ENCODE measurements at places on chromosomes 7 and 10.
A peak's percentile ranks its signal among the peaks of the same experiment; 100 is the strongest.

GRCh38 chr7:47786557-47787248 is 161.6 kb downstream of the PKD1L1 start:
- DNase-seq: no peak

- no peak for DNase-seq
These were observed 69.2 kb downstream of the INHBA start for GRCh38 chr7:41633690-41634089.

DNA sequence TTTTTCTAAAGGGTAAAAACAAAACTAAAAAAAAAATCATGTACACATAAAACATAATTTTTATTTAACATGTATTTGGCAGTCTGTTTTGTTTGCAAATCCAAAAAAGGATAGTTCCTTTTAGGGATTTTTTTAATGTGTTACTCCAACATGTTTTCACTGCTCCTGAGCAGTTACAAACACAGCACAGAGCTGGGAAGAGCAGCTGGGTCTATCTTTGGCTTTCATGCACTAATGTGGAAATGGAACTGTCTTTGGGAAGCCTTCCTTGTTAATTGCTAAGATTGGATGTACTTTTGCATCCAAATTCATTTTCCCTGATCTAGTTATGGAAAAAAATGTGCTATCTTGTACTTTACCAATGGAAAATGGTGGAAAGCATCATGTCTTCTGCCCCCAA is 1035.1 kb downstream of the CNTNAP2 start:
- no peak for DNase-seq

GRCh38 chr7:1104516-1105179 is 16.7 kb downstream of the GPER1 start:
- no peak for DNase-seq

DNA sequence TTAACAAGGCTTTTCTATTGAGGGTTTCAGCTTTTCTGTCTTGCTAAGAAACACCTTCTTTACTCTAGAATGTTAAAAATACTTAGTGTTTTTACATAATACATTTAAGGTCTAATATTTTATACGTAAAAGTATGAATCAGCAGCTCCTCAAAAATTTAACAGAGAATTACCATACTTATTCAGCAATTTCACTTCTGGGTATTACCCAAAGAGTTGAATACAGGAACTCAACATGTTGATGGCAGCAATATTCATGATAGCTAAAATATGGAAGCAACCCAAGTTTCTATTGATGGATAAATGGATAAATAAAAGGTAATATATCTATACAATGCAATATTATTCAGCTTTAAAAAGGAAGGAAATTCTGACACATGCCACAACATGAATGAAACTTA is 9.7 kb upstream of the OR13A1 start:
- DNase-seq: no peak

GRCh38 chr7:5406957-5407945 is 16.4 kb downstream of the TNRC18 start:
- peak; percentile 58 for DNase-seq

- DNase-seq: no peak
These were observed 176.2 kb downstream of the PTPRN2 start for GRCh38 chr7:158411232-158411950.

GRCh38 chr10:22579826-22580225 is 134.6 kb downstream of the PIP4K2A start:
- DNase-seq: no peak

GRCh38 chr7:135235841-135236240 is 2.2 kb downstream of the STRA8 start:
- no peak for DNase-seq

- DNase-seq: no peak
These were observed at the start of gene DPYSL4 for GRCh38 chr10:132186488-132187429. DPYSL4 (plus strand) TSS chr10:132186948; CDS start chr10:132187064, 116 bp downstream.

DNA sequence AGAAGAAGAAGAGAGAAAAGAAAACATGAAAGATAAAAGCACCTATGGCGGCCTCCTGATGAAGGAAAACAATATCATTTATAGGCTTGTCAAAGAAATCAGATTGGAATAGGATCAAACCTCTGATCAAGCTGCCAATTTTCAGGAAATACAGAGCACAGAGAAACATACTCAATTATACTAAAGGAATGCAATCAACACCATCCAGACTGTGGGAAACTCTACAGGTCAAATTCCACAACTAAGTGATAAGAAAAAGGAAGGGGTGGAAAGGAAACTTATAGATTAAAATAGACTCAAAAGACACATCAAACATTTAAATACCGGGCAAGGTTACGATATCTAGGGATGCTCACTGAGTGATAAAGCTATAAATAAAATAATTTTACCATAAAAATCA is 39.3 kb downstream of the AOAH start:
- DNase-seq: no peak

DNA sequence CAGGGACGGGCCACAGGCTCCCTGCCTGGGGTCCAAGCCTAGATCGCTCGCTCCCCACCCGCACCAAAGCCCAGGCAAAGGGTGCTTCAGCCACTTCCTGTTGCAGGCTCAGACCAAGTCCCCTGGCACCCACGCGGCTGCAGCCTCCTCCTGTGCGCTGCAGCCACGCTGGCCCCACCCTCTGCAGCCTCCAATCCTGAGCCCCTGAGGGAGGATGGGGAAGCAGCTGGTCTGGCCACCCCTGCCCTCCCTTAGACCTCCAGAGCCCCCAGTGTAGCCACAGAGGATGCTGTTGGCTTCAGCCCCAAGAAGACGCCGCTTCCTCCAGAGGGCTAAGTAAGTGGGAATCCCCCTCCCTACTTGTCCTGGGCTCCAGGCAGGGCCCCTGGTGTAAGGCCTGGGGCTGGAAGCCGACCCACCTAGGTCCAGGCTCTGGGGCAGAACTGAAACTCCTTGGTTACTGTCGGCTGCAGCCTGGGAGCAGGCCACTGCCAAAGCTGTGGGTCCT is 9.4 kb downstream of the LIMK1 start:
- no peak for DNase-seq

- no peak for DNase-seq
These were observed 15.7 kb upstream of the NDUFA5 start for GRCh38 chr7:123573341-123573740.

DNA sequence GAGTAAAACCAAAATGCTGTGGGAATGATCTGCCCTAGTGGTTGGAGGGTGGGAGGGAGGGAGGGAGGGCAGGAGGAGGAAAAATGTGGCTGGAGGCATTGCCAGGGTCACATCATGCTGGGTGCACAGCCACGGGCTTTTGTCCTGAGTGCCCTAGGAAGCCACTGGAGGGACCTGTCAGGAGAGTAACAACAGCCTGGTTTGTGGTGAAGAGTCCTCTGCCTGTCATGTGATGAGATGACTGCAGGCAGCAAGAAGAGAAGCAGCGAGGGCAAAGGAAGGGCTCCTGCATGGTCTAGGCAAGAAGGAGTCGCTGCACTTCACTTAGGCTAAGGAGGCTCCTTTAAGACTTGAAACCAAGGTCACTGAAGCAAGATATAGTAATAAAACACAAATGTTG is 65.6 kb downstream of the PKD1L1 start:
- DNase-seq: no peak

- no peak for DNase-seq
These were observed 26.7 kb upstream of the SLF2 start for GRCh38 chr10:100886091-100886490.

DNA sequence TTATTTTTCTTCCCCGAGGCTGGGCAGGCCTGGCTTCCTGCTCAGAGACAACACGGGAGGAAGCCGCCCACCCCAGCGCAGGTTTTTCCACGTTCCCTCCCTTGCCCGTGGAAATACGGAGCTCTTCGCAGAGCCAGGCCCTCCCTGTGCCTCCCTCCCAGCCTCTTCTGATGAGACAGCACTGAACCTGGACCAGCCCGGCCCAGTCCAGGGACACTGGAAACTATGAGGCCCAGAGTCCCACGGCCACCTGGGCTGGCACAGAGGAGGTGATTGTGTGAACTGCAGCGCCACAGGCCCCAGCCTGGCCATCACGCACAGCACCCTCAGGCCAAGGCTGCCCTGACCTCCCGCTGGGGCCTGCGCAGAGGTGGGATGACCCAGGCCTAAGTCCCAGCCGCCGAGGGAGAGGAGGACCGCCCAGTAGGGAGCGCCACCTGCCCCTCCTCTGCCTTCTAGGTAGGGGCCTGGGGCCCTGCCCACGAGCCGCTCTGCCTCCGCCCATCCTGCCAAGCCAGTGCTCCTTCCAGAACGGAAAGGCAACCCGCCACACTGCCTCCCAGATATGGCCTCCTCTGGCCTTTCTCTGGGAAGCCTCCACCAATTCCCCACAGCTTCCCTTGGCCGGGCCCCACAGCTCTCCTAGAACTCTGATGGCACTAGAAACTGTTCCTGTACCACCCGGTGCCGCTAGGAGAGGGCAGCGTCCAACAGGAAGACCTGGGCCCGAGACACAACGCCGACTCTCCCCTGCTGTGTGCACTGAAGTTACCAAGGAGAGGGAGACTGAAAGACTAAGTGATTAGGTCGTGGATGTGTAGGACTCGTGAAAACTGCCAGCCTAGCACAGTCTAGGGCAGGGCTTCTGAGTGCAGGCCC is 57.2 kb downstream of the PROSER2 start:
- DNase-seq: no peak

- DNase-seq: no peak
These were observed 13.2 kb downstream of the TACR2 start for GRCh38 chr10:69403519-69403918.

- DNase-seq: no peak
These were observed 89.2 kb upstream of the MKLN1 start for GRCh38 chr7:131238347-131238931.

DNA sequence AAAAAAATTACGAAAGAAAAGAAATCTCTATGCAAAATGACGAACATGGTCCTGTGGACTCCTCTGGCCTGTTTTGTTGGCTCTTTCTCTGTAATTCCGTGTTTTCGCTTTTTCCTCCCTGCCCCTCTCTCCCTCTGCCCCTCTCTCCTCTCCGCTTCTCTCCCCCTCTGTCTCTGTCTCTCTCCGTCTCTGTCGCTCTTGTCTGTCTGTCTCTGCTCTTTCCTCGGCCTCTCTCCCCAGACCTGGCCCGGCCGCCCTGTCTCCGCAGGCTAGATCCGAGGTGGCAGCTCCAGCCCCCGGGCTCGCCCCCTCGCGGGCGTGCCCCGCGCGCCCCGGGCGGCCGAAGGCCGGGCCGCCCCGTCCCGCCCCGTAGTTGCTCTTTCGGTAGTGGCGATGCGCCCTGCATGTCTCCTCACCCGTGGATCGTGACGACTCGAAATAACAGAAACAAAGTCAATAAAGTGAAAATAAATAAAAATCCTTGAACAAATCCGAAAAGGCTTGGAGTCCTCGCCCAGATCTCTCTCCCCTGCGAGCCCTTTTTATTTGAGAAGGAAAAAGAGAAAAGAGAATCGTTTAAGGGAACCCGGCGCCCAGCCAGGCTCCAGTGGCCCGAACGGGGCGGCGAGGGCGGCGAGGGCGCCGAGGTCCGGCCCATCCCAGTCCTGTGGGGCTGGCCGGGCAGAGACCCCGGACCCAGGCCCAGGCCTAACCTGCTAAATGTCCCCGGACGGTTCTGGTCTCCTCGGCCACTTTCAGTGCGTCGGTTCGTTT is 83.5 kb upstream of the SLF2 start:
- DNase-seq: no peak

- no peak for DNase-seq
These were observed 187.8 kb downstream of the FAM107B start for GRCh38 chr10:14586901-14587300.

DNA sequence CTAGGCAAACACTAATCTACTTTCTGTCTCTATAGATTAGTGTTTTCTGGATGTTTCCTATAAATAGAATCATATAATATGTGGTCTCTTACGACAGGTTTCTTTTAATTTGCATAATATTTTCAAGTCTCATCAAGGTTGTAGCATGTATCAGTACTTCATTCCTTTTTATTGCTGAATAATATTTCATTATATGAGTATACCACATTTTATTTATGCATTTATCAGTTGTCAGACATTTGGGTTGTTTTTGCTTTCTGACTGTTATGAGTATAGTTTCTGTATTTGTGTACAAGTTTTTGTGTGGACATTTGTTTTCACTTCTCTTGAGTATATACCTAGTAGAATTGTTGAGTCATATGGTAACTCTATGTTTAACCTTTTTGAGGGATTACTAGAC is 48.2 kb downstream of the SHOC2 start:
- DNase-seq: no peak

- DNase-seq: no peak
These were observed 62.0 kb downstream of the SLIT1 start for GRCh38 chr10:97123765-97124164.

DNA sequence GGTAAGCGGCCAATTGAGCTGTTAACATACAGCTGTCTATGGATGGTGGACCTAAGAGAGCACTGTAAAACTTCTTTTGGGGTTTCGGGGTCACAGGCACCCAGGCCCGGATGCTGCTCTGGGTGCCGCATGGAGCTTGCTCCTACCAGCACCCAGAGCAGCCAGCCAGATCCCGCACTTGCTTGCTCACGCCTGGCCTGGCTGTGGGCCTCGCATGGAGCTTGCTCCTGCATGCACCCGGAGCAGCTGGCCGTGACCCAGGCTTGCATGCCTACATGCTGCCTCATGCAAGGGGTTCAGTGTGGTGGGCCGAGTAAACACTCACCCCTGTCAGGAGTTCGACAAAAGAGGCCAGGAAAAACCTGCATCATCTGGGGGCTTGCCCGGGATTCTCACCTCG is 896.9 kb downstream of the SORCS1 start:
- DNase-seq: no peak

GRCh38 chr10:75772153-75772887 is 340.9 kb downstream of the LRMDA start:
- no peak for DNase-seq

DNA sequence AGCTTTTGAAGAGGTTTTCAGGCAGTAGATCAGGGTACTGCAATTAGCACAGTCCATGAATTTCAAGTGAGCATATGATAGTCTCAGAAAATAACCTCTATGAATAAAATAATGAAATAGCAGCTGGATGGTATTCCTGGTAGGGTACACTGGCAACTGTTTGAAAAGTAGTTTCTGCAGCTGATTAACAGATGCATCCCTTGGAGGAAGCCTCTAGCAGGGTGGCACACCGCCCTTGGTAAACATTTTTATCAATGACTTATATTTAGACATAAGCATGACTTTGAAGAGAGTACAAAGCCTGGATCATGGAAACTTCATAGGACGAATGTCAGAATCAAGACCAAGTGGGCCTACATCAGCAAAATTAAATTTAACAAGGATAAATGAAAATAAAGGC is 26.8 kb downstream of the WNT16 start:
- no peak for DNase-seq

- no peak for DNase-seq
These were observed 96.1 kb upstream of the RET start for GRCh38 chr10:42980553-42981357.

GRCh38 chr10:59060852-59061251 is 115.6 kb upstream of the PHYHIPL start:
- DNase-seq: no peak

- DNase-seq: no peak
These were observed 28.2 kb upstream of the SEPHS1 start for GRCh38 chr10:13376297-13376696.
